Activated CD4-positive, alpha-beta T cell treated with anti-CD3 and anti-CD28 coated beads, Interleukin-2, amount 50 U/mL, for 4 hours (primary cell): ENCODE measurements at places on chromosomes 1 and 21.

- no peak for DNase-seq
Observed at GRCh38 chr1:88973520-88974137, 18.8 kb downstream of the KYAT3 start.

DNA sequence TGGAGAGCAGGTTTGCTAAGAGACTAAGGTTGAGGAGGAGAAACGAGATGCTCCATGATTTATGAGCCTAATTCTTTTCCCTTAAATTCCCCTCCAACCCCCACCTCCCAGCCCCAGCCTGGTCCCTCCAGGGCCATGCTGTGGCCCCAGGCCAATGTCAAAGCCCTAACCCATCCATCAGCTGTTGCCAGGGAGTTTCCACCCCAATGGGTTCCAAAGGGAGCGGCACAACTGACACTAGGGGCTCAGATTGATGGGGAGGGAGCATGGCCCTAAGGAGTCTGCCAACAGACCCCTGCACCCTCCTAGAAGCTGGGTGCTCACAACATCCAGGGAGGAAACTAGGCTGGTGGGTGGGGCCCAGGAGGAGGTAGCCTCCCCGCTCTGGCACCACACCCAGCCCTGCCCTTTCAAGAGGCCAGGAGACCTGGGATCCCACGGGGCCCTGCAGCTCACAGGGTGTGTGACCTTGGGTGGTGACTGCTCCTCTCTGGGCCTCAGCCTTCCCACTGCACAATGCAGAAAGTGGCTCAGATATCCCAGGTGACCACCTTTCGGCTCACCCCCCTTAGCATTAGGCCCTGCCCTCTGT is 12.9 kb downstream of the AHDC1 start:
- DNase-seq: no peak

DNA sequence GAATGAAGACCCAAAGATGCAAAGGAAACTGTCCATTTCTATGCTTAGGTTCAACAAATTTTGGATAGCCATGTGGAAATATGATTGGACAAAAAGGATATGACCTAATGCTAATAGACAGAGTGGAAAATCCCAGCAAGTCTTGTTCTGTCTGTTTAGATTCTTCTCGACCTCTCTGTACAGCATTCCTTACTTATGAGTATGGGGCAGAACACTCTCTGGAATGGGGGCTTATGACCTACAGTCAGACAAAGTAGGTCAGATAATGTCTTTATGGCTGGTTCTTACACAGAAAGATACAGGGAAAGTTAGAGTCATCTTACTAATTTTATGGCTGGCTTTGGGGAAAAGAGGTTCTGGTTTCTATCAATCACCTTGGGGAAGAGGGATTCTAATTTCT is 2.8 kb downstream of the GCSAML start:
- DNase-seq: no peak

- DNase-seq: no peak
Observed at GRCh38 chr1:236113324-236114032, 28.9 kb upstream of the GPR137B start.

- DNase-seq: no peak
Observed at GRCh38 chr1:220243947-220244346, 28.3 kb downstream of the RAB3GAP2 start.

DNA sequence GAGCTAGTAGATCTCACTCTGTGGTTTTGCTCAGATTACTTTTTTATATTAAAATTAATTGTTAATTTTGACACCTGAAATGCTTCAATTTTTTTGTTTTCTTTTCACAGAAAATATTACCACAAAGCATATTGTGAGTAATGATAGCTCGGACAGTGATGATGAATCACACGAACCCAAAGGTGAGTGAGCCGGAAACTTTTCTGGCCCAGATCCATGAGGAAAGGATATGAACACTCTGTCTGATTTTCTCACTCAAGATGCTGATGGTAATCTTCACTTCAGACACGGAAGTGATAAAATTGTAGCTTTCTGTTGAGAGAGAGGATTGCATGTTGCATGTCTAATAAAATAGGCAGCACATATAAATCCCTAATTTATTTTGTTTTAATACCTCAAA is 121.8 kb downstream of the PLA2G4A start:
- DNase-seq: no peak

GRCh38 chr21:27555996-27556395 is 589.1 kb upstream of the ADAMTS5 start:
- no peak for DNase-seq

DNA sequence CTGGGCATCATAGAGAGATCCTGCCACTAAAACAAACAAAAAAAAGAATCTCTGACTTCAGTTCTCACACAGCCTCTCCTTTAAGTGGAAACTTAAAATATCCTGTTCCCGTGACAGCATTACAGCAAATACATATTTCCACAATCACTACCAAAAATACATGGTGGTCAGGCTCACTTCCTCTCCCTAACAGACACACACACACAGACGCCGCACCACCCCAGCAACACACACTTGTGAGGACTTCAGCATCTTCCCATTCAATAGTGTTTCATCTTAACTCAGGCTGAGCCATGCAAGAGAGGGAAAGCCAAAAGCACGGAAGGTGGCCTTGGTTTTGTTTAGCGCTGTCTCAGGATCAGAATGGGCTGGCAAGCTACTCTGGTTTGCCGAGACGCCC is 21.9 kb downstream of the KIAA1614 start:
- no peak for DNase-seq

DNA sequence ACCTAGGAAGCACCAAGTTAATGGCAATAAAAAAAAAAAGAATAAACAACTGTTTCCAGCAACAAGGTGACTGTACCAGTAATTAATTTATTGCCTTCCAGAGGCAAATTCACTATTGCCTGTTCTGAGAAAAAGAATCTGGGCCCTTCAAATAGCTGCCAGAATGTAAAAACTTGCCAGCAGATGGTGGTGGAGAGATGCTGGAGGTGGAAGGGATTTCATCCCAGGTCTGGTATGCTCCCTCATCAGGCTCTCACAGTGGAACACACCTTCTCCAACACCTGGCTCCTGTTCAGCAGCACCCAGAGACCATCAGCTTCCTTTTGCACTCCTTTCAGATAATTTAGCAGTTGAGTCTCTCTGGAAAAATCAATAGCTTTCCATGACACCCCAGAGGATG is 792.9 kb upstream of the ADAMTS5 start:
- no peak for DNase-seq

DNA sequence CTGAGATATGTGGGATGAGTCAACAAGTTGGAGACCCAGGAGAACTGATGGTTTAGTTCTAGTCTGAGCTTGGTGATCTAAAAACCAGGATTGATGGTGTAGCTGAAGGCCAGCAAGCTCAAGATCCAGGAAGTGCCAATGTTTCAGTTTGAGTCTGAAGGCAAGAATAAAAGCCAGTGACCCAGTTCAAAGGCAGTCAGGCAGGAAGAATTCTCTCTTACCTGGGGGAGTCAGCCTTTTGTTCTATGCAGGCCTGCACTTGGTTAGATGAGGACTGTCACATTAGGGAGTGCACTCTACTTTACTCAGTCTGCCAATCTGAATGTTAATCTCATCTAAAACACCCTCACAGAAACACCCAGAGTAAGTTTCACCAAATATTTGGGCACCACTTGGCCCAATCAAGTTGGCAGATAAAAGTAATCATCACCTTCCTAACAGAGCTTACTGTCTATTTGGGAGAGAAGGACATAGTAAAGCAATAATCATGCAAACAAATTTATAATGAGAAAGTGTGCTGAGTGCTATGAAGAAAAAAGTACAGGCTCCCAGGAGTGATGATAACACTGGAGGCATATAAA is 63.4 kb downstream of the TSEN15 start:
- no peak for DNase-seq
